ENCODE measurements at places on chromosomes 6 and 20. TPM values are rescaled to one million over a fixed set of nuclear protein-coding genes. Genes with fewer than 3 reads are reported as not detected.
A peak's percentile ranks its signal among the peaks of the same experiment; 100 is the strongest.

DNA sequence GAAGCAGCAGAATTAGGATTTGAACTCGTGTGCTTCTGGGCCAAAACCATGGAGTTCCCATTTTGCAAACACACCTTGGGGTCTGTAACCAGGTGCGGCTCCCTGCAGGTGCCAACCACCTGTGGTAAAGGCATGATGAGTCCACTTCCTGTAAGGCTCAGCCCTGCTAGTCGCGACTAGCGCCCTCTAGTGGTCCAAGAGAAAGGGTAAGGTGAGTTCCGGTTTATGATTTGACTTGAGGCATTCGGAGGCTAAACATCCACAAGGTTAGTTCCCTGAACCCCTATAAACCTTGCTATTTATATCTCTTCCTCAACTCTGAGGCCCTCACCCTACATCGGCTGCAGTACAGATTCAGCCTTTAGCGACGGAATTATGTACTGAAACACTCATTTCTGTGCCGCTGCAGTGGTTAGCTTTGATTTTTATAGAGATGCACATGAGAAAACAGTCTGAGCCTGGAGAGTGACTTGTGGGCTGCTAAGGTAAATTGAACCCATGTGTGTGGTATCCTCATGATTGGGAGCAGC is 173.4 kb downstream of the PLCB1 start:
- DNase-seq = no peak

- no peak for DNase-seq
Measured at GRCh38 chr6:81818901-81819361, 66.5 kb upstream of the TENT5A start.

GRCh38 chr6:81455641-81456040 is 296.8 kb downstream of the TENT5A start:
- DNase-seq = no peak

DNA sequence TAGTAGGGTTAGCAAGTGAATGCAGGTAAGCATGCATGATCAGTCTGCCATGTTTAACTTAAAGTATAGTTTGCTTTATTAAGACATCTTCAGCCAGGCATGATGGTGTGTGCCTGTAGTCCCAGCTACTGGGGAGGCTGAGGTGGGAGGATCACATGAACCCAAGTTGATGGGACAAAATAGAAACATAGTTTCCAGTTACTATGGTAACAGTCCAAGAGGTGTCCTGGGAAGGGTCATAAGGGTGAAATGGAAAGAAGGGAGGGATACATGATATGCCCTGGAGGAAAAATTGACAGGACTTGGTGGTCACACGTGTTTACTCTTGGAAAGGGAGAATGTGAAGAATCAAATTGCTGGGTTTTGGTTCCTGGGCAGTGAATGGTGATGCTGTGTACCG is 139.6 kb downstream of the SULF2 start:
- no peak for DNase-seq

GRCh38 chr6:135686784-135687301 is 164.7 kb upstream of the PDE7B start:
- no peak for DNase-seq

GRCh38 chr20:49999329-49999728 is 16.5 kb downstream of the SNAI1 start:
- no peak for DNase-seq

DNA sequence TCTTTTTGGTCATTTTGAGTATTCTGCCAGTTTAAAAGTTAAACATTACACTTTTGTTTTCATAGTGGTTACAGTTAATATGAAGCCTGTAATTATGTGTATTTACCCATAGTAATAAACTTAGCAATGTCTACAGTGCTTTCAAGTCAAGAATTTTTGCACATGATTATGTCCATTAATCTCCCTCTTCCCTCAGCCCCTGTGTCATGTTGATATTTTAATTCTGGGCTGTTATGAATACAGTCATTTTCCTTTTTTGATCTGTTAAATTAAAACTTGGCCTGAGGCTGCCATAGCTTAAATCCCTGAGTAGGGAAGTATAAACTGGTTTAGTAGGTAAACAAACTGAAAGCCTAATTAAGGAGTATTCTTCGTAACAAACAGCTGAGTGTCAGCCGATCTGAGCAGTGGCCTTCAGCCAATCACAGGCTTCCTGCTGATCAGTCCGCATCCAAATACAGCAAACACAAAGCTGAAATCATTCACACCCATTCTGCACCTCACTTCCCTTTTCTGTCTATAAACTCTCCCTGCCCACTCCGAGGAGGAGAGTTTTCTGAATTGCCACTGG is 9.5 kb upstream of the SFT2D1 start:
- DNase-seq = peak; percentile 31

GRCh38 chr6:43972913-43973300 is 154.3 kb downstream of the MRPL14 start:
- no peak for DNase-seq

GRCh38 chr6:108807928-108808327 is 40.3 kb upstream of the ARMC2 start:
- no peak for DNase-seq

The TRAPPC3L gene
- not detected for total RNA-seq

The HTR1B gene
- 0.43 TPM for total RNA-seq

The DLL1 gene
- 1.7 TPM for total RNA-seq

Measured in epithelial cell of proximal tubule (primary cell).